Immature natural killer cell (primary cell): ENCODE measurements at places on chromosomes 2 and 18. TPM values are rescaled to one million over a fixed set of nuclear protein-coding genes. Genes with fewer than 3 reads are reported as not detected.

DNA sequence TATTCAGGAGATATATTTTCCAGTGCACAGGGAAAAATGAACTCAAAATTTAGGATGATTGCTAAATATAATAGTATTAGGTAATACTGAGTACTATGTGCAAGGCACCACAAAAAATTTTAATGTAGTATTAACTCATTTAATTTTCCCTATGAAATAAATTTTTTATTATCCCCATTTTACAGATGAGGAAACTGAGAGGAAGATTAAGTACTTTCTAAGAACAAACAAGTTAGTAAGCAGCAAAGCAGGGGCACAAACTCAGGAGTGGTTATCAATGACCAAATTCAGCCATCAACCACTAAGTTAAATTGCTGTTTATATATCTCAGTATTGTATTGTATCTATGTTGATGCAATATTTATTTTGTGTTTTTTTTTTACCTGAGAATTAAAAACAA is 14.2 kb downstream of the SPDYA start:
- no peaks in the 10 kb centered on the region for H3K27me3 ChIP-seq
- no peaks in the 10 kb centered on the region for H3K36me3 ChIP-seq
- peaks cover 6% of the 10 kb centered on the region for H3K4me1 ChIP-seq
- H3K4me3 ChIP-seq = no peak overlapping the region

GRCh38 chr18:41829647-41830516 is 125.2 kb upstream of the PIK3C3 start:
- H3K27ac ChIP-seq = no peak overlapping the region
- DNase-seq = no peak
- H3K27me3 ChIP-seq = no peaks in the 10 kb centered on the region
- H3K36me3 ChIP-seq = no peaks in the 10 kb centered on the region
- H3K4me3 ChIP-seq = no peak overlapping the region
- no peaks in the 10 kb centered on the region for H3K4me1 ChIP-seq

The IL1RN gene
- 2.3 TPM for polyA plus RNA-seq

The ANO7 gene
- polyA plus RNA-seq = not detected

DNA sequence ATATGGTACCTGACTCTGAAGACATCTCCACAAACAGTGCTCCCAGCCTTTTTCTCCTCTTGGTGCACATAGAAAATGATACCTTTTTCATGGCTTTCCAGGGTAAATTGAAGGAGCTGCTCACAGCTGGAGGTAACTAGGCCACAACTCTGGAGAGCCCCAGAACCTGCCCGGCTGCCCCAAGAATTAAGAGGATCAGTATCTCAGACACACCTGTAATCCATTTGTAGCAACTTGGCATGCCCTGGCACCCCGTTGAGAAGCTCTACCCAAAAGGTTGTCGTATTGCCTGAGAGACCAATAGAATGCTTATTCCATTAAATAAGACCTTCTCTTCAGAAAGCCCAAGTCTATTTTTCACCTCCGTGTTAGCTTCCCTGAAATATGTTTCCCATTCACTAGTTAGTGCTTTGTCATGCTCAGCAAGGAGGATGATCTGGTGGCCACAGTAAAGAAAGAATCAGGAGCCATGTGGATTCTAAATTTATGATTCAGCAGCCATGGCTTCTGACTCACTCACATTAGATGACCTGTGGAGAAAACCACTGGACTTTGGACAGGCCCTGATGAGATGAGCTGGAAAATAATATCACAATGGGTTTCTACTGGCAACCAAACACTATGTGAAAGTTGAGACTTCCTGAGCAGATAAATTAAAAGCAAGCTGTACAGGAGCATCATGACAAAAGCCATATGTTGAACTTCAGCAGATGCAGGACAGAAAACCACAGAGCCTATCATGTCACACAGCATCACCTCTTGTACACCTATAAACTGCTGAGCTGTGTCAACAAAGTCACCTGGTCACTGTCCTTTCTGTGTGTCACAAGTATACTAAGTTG is 253.3 kb upstream of the OSR1 start:
- no peak overlapping the region for H3K4me3 ChIP-seq
- no peak overlapping the region for H3K27ac ChIP-seq
- no peak for DNase-seq

- no peaks in the 10 kb centered on the region for H3K27me3 ChIP-seq
- H3K4me1 ChIP-seq = peaks cover 12% of the 10 kb centered on the region
These were observed 12.7 kb downstream of the RMC1 start for GRCh38 chr18:23515911-23516546.

GRCh38 chr2:21363364-21363763 is 239.6 kb downstream of the TDRD15 start:
- H3K36me3 ChIP-seq = no peaks in the 10 kb centered on the region
- no peaks in the 10 kb centered on the region for H3K4me1 ChIP-seq
- H3K27me3 ChIP-seq = no peaks in the 10 kb centered on the region

The PMAIP1 gene
- 34.6 TPM for polyA plus RNA-seq

GRCh38 chr2:129400826-129401225 is 578.6 kb upstream of the RAB6C start:
- no peaks in the 10 kb centered on the region for H3K4me1 ChIP-seq
- H3K27me3 ChIP-seq = no peaks in the 10 kb centered on the region
- no peak overlapping the region for H3K27ac ChIP-seq
- H3K36me3 ChIP-seq = no peaks in the 10 kb centered on the region
- DNase-seq = no peak

DNA sequence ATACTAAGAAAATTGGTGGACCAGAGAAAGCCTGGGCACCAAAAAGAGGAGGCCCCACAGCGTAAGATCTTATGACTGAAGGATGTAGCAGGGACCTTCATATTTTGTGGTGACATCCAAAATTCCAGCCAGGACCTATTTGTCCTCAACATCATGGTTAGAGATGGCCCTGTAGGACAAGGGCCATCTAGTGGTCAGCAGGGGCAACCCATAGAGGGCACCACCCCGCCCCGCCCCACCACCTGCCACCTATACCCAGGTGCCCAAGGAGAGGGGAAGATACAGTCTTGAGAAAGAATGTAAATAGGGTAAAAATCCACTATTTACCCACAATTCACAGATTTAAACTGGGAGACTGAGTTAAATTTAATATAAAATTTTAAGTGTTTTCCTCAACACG is 59.6 kb upstream of the TMEM163 start:
- no peaks in the 10 kb centered on the region for H3K4me1 ChIP-seq
- H3K27ac ChIP-seq = no peak overlapping the region
- H3K36me3 ChIP-seq = no peaks in the 10 kb centered on the region
- H3K4me3 ChIP-seq = no peak overlapping the region
- no peak for DNase-seq
- H3K27me3 ChIP-seq = peaks cover 5% of the 10 kb centered on the region

The KCNS3 gene
- not detected for polyA plus RNA-seq

- H3K4me3 ChIP-seq = no peak overlapping the region
- H3K36me3 ChIP-seq = peaks cover 14% of the 10 kb centered on the region
- peak overlapping the region; percentile 18 for H3K27ac ChIP-seq
- no peak for DNase-seq
- no peaks in the 10 kb centered on the region for H3K27me3 ChIP-seq
These were observed 45.8 kb upstream of the NFU1 start for GRCh38 chr2:69483024-69483423.

DNA sequence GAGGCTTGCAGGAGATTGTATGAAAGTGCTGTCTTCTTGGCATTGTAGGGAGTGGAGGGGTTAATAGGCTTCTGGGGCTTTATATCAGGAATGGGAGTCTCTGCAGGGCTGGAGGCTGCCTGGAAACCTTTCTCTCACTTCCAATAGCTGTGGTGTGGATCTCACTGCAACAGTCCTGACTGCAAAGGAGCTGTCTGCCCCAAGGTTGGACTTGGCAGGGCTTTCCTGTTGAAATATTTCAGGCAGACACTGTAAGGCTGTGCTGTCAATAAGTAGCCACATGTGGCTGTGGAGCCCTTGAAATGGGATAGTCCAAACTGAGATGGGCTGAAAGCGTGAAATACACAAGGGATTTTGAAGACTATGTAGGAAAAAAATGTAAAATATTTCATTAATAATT is 399.1 kb upstream of the SPRED2 start:
- no peak for DNase-seq
- no peaks in the 10 kb centered on the region for H3K4me1 ChIP-seq
- H3K27me3 ChIP-seq = peaks cover 6% of the 10 kb centered on the region
- no peak overlapping the region for H3K27ac ChIP-seq

The TMEM163 gene
- polyA plus RNA-seq = 5.2 TPM

DNA sequence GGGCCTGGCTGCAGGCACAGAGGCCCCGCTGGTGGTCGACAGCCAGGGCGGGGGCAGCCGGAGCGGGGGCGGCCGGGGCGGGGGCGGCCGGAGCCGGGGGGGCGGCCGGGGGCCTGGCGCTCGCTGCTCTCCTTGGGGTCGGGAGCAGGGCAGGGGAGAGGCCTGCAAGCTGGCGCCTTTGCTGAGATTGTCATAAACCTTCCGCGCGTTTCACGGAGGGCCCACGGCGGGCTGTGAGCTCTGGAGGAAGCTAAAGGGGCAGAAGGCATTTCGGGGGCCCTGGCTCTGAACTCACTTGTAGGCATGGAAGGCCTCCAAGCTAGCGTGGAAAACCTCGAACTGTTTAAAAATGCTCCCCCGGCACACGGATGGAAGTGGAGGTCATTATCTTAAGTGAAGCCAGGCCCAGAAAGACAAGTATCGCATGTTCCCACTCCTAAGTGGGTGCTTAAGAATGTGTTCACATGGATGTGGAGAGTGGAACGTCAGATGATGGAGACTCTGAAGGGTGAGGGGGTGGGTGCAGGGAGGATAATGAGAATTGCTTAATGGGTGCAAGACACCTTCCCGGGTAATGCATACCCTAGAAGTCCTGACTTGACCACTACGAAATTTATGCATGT is 629 bp downstream of the PRELID3A start:
- peaks cover 12% of the 10 kb centered on the region for H3K27me3 ChIP-seq
- peaks cover 21% of the 10 kb centered on the region for H3K4me1 ChIP-seq
- peak overlapping the region; percentile 57 for H3K4me3 ChIP-seq
- no peaks in the 10 kb centered on the region for H3K36me3 ChIP-seq
- DNase-seq = no peak
- no peak overlapping the region for H3K27ac ChIP-seq

The TAF4B gene
- polyA plus RNA-seq = 2.4 TPM

GRCh38 chr2:179172894-179173293 is 91.7 kb downstream of the SESTD1 start:
- no peak overlapping the region for H3K27ac ChIP-seq
- H3K27me3 ChIP-seq = no peaks in the 10 kb centered on the region
- no peaks in the 10 kb centered on the region for H3K4me1 ChIP-seq
- no peak for DNase-seq

DNA sequence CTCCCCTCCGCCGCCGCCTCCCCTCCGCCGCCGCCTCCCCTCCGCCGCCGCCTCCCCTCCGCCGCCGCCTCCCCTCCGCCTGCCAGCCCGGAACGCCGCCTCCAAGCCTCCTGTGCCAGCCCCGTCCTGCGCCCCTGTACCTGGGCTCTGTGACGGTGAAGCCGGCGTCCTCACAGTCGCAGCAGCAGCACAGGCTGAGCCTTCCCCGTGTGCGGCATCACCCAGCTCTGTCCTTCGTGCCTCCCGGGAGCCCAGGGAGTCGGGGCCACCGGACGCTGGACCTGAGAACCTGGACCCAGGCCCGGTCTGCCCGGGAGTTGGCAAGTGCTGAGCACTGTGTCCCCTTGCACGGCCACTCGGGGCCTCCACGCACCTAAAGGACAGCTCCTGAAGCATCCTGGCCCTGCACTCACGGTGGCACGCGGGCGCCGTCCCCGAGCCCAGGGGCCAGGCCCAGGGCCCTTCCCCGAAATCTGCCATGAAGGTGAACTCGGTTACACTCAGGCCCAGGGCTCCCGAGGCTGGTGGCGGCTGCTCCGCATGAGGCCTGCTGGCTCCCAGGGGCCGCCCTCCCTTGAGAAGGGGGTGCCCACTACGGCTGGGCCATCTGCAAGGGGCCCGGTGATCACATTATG is 32.9 kb downstream of the RTP5 start:
- DNase-seq = no peak
- H3K4me3 ChIP-seq = no peak overlapping the region
- H3K27me3 ChIP-seq = peaks cover 12% of the 10 kb centered on the region
- H3K36me3 ChIP-seq = no peaks in the 10 kb centered on the region

DNA sequence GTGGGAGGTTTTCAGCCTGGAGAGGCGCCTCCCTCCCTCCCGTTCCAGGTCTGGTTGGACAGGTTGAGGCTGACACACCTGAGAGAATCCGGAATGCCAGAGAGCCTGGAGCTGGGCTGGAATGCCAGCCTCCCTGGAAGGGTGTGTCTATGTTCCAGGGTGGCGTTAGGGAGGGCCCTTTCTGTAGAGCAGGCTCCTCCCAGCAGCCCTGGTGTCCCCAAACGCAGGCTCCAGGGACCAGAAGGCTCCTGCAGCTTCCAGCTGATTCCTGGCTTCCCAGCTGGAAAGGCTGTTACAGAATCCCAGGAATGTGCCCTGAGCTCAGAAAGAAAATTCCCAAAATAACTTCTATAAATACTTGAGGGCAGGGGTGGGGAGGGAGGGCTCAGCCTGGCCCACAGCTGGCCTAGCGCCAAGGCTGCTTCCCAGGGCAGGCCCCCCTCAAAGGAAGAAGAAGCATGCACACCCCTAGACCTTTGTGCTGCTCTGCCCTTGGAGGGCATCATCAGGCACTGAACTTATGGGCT is 85.4 kb downstream of the STPG4 start:
- no peak overlapping the region for H3K4me3 ChIP-seq
- peaks cover 13% of the 10 kb centered on the region for H3K36me3 ChIP-seq
- DNase-seq = no peak
- peaks cover 49% of the 10 kb centered on the region for H3K4me1 ChIP-seq
- no peak overlapping the region for H3K27ac ChIP-seq

The MAPK4 gene
- polyA plus RNA-seq = not detected

DNA sequence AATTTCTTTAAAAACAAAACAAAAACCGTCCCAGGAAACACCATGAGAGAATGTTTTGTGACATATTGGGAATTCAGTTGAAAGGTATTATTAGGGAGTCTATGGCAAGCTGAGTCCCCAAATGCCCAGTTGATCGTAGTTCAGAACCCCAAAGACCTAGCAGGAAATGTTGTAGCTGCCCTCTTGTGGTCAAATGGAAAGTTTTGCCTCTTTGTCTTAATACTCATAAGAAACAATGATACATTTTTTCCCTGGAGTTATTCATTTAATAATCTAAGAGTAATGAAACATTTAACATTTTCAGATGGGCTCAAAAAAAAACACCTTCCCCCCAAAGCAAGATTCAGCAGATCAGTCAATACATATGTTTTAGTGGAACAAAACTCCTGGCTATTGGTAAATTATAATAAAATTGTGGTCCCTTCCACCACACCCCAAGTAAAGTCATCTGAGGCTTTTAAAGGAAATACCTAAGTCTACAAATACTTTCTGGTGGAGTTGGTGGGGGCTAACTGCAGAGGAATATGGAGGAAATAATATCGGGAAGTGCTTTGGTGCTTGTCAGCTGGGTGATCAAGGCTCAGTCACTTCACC is 37.8 kb upstream of the EFEMP1 start:
- peaks cover 6% of the 10 kb centered on the region for H3K4me1 ChIP-seq
- no peak overlapping the region for H3K27ac ChIP-seq

The HOXD11 gene
- polyA plus RNA-seq = not detected

- H3K27me3 ChIP-seq = peaks cover 14% of the 10 kb centered on the region
- peak overlapping the region; percentile 90 for H3K4me3 ChIP-seq
- DNase-seq = peak; percentile 88
- H3K4me1 ChIP-seq = peaks cover 75% of the 10 kb centered on the region
These were observed 10.9 kb downstream of the GNLY start for GRCh38 chr2:85704800-85705679.
